AG04450 (cell line): ENCODE measurements at places on chromosomes 4 and X. TPM values are rescaled to one million over a fixed set of nuclear protein-coding genes. Genes with fewer than 3 reads are reported as not detected.

- no peak for DNase-seq
Measured at GRCh38 chr4:145625677-145626622, 6.8 kb downstream of the MMAA start.

DNA sequence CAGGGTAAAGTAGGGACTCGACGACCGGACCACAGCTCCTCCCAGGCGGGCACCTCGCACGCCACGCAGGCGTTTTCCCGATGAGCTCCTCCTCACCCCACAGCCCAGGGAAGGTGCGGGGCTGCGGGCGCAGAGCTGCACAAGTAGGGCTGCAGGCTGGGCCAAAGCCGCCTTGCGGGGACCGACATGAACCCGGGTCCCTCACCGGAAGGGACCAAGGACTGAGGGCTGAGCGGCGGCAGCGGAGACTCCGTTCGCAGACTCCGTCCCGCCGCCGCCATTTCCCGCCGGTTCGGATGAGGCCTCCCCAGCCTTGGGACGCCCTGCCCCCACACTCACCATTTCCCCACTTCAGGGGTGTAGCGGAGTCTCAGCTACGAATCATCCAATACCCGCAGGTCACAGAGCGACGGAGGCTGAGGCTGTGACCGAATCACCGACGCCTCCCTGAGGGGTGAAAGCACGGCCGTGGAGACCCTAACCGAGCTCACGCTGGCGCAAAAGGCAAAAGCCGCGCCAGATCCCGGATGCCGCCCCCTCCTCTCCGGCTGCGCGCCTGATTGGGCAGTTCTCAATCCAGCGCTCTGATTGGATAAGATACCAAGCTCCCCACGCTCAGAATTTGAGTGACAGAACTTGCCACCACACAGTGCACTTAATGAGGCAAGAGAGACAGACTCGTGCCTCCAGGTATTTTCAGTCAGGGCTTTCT is at the start of gene ZNF732:
TSS of gene ZNF732 (minus strand) at position 506 of the 712 bp plus-strand sequence. CDS start at position 342, 164 bp downstream.
- DNase-seq, result peak; percentile 16

DNA sequence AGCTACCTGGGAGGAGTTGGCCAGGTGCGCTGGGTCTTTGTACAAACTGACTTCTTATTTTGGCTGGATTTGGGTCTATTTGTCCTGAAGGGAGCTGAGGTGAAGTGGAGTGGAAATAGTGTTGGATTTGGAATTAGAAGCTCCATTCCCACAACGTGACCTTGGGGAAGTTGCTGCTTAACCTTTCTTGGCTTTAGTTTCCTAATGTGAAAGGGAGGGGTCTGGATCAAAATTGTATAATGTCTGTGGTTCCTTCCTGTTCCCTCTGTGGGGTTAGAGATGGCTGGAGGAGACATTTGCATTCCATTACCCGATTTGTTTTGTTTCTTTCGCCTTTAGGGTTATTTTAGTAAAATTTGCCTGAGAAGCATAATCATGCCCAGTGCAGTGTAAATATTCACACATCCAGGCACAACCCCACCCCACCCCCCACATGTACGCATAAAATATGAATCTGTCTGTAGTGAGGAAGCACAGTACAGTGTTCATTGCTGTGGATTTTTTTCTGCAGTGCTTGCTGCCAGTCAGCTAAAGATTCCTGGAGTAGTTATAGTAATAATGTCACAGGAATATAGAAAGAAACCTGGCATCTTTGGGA is 21.5 kb downstream of the JADE1 start:
- DNase-seq, result no peak

DNA sequence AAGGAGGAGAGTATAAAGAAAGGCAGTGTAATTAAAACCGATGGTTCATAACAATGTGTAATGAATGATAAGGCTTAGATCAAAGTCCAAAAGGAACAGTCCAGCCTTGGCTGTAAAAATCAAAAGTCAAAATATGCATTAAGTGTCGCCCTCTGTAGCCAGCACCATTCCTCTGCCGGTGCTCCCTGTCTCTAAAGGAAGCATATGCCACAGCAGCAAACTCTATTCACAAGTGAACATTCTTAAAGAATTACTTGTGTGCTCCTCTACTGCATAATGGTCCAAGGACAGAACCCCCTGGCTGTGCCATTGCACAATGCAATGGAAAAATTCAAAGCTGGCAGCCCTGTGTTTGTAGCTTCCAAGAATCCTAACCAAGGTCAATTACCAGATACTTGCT is 16.3 kb upstream of the MBNL3 start:
- no peak for DNase-seq

DNA sequence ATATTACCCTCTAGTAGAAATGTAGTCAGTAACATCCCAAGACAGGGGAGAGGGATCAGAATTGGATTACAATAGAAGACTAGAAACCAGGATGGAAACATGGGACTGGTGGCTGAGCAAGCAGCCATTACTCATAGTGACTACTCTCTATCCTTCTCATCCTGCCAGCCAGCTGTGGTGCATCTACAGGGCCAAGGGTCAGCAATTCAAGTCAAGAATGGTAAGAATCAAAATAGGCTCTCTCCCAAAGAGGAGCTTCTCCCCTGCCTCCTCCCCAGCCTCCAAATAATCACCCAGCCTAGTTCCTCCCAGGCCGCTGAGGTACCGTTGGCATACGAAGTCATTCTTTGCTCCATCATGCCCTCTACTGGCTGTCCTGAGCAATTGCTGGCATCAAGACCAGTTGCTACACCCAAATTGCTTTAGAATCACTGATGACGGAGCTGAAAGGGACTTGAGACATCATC is 19.4 kb downstream of the AWAT2 start:
- no peak for DNase-seq

DNA sequence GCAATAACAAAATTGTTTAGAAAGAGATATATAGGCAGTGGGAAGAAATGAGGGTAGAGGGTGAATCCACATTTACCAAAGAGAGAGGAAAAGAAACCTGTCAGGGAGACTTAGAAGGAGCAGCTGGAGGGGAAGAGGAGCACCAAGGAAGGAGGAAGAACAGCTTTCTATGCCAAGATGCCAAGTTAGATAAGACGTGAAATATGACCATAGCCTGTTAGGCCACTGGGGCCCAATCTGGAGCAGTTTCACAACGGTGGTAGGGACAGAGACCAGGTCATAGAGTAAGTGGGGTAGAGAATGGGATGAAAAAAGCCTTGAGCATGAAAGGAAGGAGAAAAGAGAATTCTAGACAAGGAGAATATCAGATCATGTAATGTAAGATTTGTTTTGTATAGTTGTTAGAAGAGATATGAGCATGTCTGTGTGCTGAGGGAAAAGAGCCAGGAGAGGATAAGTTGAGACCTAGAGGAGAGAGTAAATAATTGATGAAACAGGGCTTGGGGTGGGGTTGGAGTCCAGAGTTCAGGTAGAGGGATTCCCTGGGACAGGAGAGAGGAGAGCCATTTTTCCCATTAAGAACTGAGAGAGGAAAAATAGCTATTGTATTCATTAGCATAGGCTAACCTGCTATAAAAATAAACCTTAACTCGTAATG is 4.4 kb upstream of the SOWAHB start:
- no peak for DNase-seq

DNA sequence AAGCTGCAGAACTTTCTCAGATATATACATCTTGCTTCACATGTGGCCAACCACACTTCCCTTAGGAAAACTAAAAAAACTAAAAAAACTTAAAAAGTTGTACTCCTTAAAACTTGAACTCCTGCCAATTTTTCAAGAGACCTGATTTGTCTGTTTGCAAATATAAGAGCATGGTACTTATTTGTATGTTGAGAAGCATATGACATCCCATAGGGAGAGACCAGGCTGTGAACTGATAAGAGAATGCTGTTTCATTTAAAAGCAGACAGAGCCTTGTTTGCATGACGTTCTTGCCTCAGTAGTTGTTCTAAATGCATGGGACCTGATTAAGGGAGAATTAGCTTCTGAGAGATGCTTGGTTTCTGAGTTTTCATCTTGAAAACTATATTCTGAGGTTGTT is 169.9 kb downstream of the GPC3 start:
- DNase-seq, result no peak

DNA sequence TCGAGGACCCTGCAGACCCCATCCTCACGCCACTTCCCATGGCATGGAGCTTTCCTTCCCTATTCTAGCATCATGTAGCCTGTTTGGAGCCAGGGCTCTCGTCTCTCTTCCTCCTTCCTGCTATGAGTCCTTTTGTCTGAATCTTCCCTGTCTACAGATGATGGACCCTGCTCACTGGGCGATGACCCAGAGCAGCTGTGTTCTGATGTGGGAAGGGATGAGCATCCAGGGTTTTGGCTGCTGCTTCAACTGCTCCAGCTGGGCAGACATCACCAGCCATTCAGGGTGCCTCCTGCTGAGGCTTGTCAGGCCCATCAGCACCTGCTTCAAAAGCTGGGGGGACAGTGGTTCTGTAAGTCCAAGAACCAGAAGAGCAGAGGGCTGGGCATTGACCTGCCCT is 3.2 kb upstream of the CCKAR start:
- no peak for DNase-seq

GRCh38 chr4:74188912-74189311 is 31.0 kb downstream of the MTHFD2L start:
- DNase-seq, result no peak

Gene VCX
- not detected in 2 replicates for polyA plus RNA-seq

Gene IL13RA2
- 0.50 and 0.56 TPM in 2 replicates for polyA plus RNA-seq

Gene SSX2B
- not detected in 2 replicates for polyA plus RNA-seq
